ENCODE measurements at places on chromosomes 12 and 14. TPM values are rescaled to one million over a fixed set of nuclear protein-coding genes. Genes with fewer than 3 reads are reported as not detected.

DNA sequence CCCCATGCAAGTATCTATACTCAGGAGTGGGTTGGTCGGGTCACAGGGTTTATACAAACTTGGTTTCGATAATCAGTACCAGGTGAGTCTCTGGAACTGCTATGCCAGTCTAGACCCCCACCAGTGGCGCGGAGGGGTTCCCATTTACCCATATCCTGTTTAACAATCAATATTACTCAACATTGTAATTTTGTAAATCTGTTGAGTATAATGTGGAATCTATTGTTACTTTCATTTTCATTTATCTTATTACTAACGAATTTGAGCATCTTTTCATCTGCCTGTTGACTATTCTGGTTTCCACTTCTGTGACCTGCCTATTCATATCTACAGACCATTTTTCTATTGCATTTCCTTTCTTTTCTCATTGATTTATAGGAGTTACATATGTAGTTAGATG is 275.2 kb upstream of the CRY1 start:
- H3K36me3 ChIP-seq, result no peaks in the 10 kb centered on the region
- H3K27ac ChIP-seq, result no peak overlapping the region
- H3K4me3 ChIP-seq, result no peak overlapping the region
- DNase-seq, result no peak

DNA sequence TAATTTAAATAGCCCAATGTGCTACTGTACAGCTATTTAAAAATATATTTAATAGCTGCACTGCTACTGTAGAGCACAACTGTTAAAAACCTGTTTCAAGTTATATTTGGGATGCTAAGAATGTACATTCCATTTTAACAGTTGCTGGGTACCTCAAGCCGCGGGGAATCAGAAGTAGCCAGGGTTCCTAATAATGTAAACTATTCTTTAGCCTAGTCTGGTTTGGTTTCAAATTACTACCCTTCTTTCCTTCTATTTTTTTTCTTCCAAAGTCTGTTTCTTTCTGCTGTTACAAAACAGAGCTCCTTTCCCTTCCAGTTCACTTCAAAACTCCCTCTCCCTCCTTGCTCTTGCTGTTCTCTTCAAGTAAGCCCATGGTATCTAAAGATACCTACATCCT is 21.3 kb downstream of the SCAF11 start:
- H3K4me1 ChIP-seq, result peaks cover 82% of the 10 kb centered on the region
- no peaks in the 10 kb centered on the region for H3K27me3 ChIP-seq
- no peak overlapping the region for H3K27ac ChIP-seq
- no peaks in the 10 kb centered on the region for H3K36me3 ChIP-seq

DNA sequence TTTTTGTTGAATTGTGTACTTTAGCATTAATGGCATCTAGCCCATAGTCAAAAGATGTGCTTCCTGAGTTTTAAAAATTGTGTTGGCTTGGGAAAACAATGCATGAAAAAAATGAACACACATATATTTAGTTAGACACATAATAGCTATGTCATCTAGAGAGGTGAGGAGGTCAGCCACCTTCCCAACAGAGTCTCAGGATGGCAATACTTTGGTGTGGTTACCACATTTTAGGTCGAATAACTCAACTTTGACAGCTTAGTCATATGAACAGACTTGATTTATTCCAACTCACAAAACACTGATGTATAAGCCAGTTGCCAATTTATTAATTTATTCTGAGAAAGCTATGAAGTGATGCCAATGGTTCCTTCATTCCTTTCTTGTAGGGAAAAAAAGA is 114.0 kb downstream of the ETNK1 start:
- H3K4me1 ChIP-seq, result no peaks in the 10 kb centered on the region
- no peaks in the 10 kb centered on the region for H3K36me3 ChIP-seq
- DNase-seq, result no peak
- no peak overlapping the region for H3K4me3 ChIP-seq
- no peak overlapping the region for H3K27ac ChIP-seq

DNA sequence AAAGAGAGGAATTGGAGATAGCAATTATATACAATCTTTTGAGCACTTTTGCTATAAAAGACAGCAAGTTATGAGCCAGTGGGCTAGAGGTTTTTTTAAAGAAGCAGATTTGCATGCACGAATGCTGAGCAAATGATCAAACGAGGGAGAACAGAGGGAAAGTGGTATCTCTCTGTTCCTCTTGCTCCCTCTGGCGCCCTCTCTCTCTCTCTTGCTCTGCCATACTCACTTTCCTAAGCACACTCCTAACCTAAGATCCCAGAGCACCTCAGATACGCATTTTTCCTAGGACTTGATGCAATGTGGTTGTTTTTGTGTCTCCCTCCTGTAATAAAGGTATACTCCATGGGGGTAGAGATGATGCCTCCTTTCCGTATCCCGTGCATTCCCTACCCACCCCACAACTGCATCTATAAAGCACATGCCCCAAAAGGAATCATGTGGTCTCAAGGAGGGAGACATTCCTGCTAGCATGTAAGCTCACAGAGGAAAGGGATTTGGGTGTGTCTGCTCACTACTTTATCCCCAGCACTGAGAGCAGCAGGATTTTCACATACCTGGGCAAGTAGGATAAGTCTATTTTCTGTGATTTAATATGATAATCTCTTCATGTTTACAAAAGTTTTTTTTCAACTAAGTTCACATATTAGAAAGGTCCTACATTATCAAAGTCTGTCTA is 270.2 kb downstream of the SSPN start:
- no peak overlapping the region for H3K4me3 ChIP-seq
- no peaks in the 10 kb centered on the region for H3K4me1 ChIP-seq
- H3K36me3 ChIP-seq, result no peaks in the 10 kb centered on the region
- no peak overlapping the region for H3K27ac ChIP-seq
- no peaks in the 10 kb centered on the region for H3K27me3 ChIP-seq
- DNase-seq, result no peak

Gene TMEM119
- 2.5 TPM for total RNA-seq

Gene POTEM
- not detected for total RNA-seq
